ENCODE measurements at places on chromosomes 13 and 19. TPM values are rescaled to one million over a fixed set of nuclear protein-coding genes. Genes with fewer than 3 reads are reported as not detected.

- no peak for DNase-seq
These were observed 10.3 kb downstream of the MBD3L2B start for GRCh38 chr19:7010722-7011593.

GRCh38 chr13:23069566-23069965 lies 111.2 kb upstream of the SGCG start:
- DNase-seq, result no peak

- no peak for DNase-seq
These were observed 5.6 kb downstream of the GFY start for GRCh38 chr19:49430678-49431329.

DNA sequence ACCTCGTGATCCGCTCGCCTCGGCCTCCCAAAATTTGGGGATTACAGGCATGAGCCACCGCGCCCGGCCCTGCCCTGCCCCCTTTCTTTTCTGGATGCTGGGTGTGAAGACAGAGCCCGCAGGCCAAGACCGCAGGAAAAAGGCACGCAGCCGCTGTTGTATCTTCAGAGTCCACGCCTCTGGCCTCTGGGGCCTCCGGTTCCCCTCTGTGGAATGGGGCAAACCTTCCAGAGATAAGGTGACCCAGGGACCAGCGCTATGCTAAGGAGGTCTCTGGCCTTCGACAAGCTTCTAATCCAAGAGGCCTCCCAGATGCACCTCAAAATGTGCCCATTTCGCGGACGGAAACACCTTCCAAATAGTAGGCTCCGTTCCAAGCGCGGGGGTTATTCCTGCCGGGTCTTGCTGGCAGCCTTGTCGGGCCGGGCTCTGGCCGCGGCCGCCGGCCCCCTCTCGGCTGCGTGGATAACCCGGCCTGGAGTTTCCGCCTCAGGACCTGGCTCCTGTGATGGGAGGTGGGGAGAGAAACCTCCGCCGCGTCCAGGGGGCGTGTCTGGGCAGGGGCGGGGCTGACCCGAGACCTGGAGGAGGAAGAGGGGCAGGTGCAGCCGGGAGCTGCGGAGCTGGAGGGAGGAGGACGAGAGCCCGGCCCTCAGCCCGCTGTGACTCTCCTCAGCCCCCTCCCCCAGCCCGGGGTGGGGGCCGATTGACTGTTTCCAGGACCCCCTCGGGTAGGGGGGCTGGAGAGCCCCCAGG lies 13.1 kb downstream of the TJP3 start:
- DNase-seq, result peak; percentile 80

DNA sequence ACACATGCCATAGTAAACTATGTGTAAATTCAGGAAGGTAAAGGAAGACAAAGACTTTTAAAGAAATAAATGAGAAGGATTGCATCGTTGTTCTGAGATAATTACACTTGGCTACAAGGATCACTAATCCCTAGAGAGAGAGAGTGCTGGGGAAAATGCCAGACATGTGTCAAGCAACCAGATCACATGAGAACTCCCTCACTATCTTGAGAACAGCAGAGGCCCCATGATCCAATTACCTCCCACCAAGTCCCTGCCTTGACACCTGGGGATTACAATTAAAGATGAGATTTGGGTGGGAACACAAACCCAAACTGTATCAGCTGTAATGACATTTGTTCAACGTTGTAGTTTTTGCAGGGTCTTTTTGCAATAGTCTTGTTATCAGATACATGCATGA lies 1600.9 kb upstream of the MIR17HG start:
- DNase-seq, result no peak

DNA sequence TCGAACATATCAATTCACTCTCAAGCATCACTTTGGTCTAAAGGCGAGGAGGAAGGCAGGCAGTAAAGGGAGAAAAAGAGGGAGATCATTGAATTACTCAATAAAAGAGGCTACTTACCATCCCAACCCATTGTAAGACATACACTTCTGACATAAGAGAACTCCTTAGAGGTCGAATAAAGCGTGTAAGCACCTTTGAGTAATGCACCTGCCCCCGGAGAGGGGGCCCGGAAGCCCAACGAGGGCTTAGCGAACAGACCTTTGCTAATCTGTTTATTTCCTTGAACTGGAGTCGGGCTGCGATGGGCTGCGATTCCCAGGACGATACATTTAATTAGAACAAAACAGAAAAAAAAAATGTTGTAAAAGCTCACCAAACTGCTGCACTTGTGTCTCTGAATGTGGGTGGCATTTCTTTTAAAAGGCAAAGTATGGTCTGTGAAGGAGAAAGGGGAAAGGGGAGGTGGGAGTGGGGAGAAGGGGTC lies 3.0 kb downstream of the ZC3H4 start:
- no peak for DNase-seq

DNA sequence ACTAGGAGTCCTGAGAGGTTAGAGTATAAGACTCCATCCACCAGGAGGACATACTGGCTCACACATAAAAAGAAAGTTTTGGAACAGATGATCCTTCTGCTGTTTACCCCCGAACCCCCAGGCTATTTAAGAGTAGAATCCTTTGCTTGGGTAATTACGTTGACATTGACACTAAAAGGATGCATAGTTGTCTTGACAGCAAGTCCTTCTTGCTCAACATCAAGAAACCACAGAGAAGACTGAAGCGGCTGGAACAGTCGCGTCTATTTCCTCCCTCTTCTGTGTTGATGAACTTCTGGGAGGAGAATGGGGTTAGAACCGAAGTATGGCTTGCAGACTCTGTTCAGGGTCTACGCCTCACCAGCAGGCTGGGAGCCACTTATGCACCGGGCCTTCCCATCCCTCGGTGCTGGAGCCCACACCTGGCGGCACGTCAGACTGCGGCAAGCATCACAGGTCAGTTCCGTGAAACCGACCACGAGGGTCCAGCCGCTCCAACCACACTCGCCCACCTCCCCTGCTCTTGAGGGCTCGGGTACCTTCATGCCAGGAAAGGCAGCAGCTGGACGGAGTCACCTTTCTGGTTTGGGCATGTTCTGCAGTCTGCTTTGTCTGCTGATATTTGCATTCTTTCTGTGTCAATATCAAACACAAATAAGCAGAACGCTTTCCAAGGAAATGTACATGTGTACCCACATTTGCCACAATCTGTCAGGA lies 42.4 kb upstream of the RANBP3 start:
- DNase-seq, result no peak

KIRREL2 gene
- polyA plus RNA-seq, result 9.3 TPM

CASP14 gene
- not detected for polyA plus RNA-seq

ZNF575 gene
- 1.4 TPM for polyA plus RNA-seq
